ENCODE measurements at places on chromosomes 11 and 22.

GRCh38 chr11:22634897-22635629, 9.4 kb upstream of the FANCF start:
- DNase-seq = no peak

- DNase-seq = no peak
These were observed 48.1 kb upstream of the GRAMD1B start for GRCh38 chr11:123381817-123382554.

- no peak for DNase-seq
These were observed 3.8 kb downstream of the YAP1 start for GRCh38 chr11:102114032-102114431.

GRCh38 chr11:79274636-79275331, 166.0 kb downstream of the TENM4 start:
- DNase-seq = no peak

DNA sequence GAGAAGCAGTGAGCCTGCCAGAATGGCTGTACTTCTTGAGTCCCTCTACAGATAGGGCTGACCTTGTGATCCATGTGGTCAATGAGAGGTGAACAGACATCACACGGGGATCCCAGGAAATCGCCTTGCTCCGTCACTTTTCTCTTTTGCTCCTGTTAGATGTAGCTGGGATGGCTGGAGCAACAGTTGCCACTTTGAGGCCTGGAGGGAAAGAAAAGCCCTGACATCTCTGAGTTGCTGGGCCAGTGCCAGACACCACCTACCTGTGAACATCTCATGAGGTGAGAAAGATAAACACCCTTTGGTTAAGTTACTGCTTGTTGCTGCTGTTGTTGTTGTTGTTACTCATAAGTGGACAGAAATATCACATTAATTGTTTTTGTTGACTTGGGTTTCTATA, 840.3 kb downstream of the TBC1D22A start:
- no peak for DNase-seq

- no peak for DNase-seq
These were observed 33.1 kb downstream of the GNAZ start for GRCh38 chr22:23103199-23103954.

- no peak for DNase-seq
These were observed 10.1 kb downstream of the PATE2 start for GRCh38 chr11:125768336-125769046.

- no peak for DNase-seq
These were observed 8.0 kb upstream of the CSRP3 start for GRCh38 chr11:19209617-19210370.

GRCh38 chr11:103963648-103964047, 72.8 kb upstream of the DDI1 start:
- no peak for DNase-seq

DNA sequence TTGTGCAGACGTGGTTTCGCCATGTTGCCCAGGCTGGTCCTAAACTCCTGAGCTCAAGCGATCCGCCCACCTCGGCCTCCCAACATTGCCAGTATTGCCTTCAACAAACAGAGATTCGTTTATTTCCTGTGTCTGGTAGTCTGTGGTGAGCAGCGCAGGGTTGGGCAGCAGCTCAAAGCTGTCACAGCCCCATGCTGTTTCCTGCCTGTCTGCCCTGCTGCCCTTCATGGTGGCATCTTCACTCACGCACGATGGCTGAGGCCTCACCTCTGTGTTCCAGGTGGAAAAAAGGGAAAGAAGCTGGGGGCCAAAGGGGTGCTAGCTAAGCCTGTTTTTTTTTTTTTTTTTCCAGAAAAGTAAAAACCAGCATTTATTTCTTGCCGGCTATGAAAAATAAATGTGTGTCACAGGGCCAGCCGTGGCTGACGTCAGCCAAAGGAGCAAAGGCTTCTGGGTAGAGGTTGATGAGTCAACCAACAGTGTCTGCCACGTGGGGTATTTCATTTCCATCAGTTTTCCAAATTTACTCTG, 28.8 kb downstream of the TBC1D22A start:
- DNase-seq = no peak

GRCh38 chr11:84865791-84866535, 761.2 kb downstream of the DLG2 start:
- no peak for DNase-seq

All from esophagus squamous epithelium (tissue), 5 donors.